ENCODE measurements at places on chromosomes 5 and 9.

GRCh38 chr5:134554319-134555222 is 29.1 kb downstream of the JADE2 start:
- DNase-seq, result peak; percentile 47

DNA sequence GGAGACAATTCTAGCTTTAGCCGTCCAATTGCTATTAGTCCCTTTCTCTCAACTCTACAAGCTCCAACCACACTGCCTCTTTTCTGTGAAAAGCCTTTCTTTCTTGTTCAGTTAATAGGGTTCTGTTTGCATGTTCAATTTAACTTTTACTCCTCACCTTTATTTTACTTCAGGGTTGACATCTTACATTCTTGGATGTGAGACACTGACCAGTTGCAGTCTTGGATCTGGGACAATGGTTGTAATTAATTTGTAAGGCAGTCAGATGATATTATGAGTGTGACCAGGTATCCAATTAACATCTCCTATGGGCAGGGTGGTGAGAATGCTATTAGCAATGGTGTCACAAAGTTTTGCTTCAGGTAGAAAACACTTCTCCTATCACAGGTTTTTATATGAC is 774.5 kb downstream of the TLR4 start:
- no peak for DNase-seq

- peak; percentile 11 for DNase-seq
Observed at GRCh38 chr5:126998201-126998631, 32.1 kb downstream of the MARCHF3 start.

GRCh38 chr9:109974918-109975276 is 194.9 kb downstream of the PALM2AKAP2 start:
- DNase-seq, result no peak

DNA sequence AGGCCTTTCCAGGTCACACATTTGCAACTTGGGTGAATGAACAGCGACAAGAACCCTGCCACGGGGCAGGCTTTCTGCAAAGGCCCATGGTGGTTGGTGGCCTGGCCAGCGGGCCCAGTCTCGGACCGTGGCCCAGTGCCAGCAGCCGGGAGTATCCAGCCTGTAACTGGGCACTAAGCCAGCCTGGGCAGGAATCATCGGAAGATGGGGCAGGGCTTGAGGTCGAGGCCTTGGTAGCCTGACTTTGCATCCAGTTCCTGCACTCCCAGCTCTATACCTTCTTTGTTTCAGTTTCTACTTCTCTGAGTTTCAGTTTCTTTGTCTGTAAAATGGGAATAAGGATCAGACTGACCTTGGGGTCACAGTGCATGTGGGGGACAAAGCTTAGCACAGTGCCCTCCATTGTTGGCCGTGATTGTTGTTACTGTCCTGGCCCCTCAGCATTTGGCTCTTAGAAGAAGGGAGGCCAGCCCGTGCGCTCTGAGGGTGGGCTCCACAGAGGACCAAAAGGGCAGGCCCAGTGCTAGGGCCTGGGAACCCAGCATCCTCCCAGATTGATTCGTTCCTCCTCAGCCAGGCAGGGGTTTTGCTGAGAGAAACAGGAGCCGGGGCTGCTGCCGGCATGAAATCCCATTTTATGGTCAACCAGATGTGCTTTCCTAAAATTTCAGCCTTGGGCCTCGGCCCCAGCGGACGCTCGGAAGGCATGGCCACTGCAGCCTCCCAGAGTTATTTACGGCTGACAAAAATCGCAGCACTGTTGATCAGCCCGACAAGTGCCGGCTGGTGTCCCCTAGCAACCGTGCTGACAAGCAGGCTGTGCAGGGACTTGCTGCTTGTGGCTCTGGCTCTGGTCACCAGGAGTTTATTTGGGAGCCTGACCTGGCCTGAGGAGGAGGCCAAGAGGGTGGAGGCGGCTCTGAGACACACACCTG is 43.6 kb downstream of the JADE2 start:
- DNase-seq, result peak; percentile 93

- DNase-seq, result no peak
Observed at GRCh38 chr5:66820630-66821207, 224.5 kb downstream of the MAST4 start.

- no peak for DNase-seq
Observed at GRCh38 chr5:34571677-34572041, 84.5 kb upstream of the RAI14 start.

- peak; percentile 77 for DNase-seq
Observed at GRCh38 chr9:129783516-129784361, 19.2 kb upstream of the TOR1B start.

DNA sequence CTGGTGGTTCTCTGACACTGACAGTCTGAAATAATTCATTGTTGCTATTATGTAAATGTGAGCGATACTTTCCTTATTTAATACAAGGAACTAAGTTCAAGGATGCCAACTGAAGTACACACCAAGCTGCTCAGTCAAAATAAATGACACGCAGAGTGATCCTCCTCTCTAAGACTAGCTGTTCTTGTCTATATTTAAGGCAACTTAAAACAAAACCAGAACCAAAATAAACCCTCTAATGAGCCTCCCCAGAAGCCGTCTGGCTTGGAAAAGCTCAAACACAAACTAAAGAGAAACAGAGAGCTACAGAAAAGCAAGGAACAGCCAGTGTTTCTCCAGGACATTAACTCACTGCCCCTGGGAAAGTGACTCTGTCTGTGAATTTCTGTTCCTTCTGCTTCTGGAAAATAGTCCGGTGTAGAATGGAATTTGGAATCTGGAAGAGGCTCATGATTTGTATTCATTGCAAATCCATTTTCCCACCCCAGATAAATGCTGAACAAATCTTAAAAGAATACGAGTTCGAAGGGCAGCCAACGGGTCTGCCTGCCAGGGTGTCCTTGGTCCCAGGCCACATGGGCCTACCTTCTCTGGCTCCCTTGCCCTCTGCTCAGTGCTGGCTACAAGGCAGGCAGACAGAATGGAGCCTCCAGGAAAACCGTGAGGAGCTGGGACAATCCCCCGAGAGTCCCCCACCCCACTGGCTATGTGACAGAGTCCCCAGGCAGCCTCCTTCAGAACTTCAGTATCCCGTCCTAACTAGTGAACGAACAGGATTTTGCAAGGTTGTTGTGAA is 14.8 kb downstream of the GGTA1 start:
- no peak for DNase-seq

GRCh38 chr5:112165897-112166737 is 253.0 kb downstream of the EPB41L4A start:
- no peak for DNase-seq

GRCh38 chr9:5999443-6000101 is 15.9 kb downstream of the RANBP6 start:
- DNase-seq, result no peak

DNA sequence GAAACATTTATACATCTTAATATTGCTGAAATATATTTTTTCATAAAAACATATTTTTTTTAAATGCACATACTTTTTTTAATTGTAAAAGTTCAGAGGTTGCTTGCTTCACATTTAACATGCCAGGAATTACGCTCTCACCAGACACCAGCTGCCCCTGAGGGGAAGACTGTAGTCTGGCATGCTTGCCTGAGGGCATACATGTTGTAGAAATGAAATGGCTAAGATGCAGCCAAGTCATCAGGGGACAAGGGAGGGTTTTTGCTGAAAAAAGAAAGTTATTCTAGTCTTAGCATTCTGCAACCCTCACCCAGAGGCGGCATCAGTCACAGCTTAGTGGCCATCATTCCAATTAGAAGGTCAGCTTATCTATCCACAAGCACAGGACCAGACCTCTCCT is 426.7 kb upstream of the FTMT start:
- DNase-seq, result no peak

DNA sequence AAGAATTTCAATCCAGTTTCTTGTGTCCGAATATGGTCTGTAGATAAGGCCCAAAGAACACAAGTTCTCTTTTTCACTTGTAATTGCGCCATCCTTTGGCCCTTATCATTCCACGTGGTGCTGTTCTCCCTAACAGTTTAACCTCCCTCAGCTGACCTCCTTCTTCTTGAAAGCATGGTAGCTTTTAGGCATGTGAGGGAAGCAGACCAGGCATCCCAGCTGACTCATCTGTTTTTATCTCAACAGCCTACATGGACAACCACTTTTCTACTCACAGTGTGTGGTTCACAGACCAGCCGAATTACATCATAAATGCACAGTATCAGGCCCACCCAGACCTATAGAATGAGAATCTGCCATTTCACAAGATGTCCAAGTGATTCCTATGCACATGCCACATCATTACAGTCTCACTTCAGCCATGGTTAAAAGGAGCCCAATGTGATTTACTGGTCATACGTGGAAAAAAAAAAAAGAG is 26.9 kb upstream of the PLIN2 start:
- peak; percentile 53 for DNase-seq

DNA sequence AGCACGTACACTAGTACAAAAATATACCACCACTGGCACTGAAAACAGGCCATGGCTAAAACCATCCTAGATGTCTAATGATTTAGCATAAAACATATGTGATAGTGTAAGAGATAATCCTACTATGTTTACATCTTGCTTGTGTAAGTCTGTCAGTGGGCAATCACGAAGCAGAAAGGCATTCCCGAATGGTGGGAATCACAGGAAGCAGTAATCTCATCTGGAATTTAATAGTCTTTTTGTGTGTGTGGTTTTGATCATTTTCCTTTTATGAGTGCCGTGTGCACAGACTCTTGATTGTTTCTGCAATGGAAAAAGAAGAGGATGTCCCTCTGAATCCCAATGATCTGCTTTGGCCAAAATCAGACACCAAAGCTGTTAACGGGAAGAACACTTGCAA is 200.5 kb downstream of the EBF1 start:
- no peak for DNase-seq

DNA sequence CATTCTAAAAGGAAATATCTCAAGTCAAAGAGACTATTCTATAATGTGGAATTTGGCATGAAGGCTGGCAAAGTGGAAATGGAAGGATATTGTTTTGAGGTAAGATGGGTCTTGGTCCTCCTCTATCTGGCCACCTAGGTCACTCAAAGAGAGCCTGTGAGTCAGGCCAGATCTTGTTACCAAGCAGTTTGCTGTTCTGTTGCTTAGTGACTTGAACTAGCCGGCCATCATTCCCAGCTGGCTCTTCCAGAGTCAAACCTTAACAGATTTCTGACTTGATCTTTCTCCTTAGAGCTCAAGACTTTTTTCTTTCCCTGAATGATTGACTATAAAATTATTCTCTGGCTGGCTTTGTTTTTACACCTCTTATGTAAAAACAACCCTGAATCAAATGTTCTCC is 136.1 kb downstream of the PDE4D start:
- DNase-seq, result peak; percentile 17

DNA sequence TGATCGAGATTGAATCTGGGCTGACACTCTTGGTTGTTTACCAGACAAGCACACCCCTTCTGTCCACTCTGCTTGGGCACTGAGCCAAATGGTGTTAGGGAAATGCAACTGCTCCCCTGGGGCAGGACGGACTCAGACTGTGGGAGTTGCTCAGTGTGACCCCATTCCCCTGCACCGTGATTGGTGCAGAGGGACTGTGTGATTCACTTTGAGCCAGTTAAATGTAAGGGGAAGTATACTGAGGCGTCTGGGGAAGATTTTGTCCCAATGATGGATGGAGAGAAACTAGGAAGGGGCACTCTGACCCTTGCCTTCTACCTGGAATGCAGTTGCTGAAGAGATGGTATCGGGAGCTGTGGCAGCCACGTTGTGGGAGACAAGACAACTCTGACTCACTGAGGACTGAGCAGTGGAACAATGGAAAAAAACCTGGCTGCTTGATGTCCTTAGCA is 196.0 kb upstream of the ANKRD55 start:
- DNase-seq, result peak; percentile 50

GRCh38 chr9:3847377-3847776 is 321.6 kb upstream of the RFX3 start:
- DNase-seq, result no peak

DNA sequence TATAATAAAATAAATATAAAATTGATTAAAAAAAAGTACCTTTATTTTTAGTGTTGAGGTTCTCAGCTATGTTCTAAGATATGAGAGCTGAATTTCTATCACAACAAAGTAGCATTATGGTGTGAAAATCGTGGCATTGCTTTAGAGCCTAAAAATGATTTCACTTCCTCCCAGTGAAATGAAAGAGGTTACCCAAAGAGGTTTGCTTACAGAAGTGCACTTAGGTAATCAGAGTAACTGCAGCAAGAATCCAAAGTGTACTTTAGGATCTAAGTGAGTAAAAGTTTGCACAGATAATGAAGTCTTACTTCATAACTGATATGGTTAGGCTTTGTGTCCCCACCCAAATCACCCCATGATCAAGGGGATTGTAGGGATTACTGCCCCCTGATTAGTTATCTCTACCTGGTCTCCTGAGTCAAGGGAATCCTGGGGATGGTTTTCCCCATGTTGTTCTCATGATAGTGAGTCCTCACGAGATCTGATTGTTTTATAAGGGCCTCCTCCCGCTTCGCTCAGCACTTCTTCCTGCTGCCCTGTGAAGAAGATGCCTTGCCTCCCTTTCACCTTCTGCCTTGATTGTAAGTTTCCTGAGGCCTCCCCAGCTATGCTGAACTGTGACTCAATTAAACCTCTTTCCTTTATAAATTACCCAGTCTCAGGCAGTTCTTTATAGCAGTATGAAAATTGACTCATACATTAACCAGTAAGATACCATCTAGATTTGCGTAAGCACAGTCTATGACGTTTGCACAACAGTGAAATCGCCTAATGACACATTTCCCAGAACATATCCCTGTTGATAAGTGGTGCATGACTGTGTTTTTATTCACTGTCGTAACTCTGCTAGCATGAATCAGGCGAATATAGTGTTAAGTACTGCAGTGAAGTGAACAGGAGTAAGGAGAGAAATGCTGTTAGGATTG is 40.3 kb upstream of the LRRC70 start:
- DNase-seq, result no peak

- DNase-seq, result peak; percentile 16
Observed at GRCh38 chr5:179318221-179318955, 26.9 kb downstream of the ADAMTS2 start.

GRCh38 chr5:134874831-134875655 is 872 bp downstream of the TXNDC15 start:
- DNase-seq, result peak; percentile 40

- no peak for DNase-seq
Observed at GRCh38 chr9:123480791-123481190, 124.8 kb downstream of the CRB2 start.

DNA sequence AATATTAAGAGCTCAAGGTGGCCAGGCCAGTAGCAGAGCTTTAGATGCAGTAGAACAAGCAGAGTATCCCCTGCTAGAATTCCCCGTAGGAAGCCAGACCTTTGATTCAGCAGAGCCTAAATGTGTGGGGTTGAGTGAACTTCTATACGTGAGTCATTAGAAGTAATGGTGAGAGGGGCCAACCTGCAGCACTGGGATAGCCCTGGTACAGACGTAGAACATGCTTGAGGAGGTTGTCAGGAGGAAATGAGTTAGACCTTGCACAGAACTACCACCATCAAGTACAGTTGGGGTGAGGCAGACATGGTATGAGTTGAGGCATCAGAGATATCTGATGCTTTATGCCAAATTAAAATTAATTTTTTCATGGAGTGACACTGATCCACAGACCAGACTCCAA is 42.0 kb downstream of the PDCD1LG2 start:
- no peak for DNase-seq

- DNase-seq, result no peak
Observed at GRCh38 chr9:7910426-7911020, 110.9 kb upstream of the DMAC1 start.
